ENCODE measurements at places on chromosomes 5 and 9.

DNA sequence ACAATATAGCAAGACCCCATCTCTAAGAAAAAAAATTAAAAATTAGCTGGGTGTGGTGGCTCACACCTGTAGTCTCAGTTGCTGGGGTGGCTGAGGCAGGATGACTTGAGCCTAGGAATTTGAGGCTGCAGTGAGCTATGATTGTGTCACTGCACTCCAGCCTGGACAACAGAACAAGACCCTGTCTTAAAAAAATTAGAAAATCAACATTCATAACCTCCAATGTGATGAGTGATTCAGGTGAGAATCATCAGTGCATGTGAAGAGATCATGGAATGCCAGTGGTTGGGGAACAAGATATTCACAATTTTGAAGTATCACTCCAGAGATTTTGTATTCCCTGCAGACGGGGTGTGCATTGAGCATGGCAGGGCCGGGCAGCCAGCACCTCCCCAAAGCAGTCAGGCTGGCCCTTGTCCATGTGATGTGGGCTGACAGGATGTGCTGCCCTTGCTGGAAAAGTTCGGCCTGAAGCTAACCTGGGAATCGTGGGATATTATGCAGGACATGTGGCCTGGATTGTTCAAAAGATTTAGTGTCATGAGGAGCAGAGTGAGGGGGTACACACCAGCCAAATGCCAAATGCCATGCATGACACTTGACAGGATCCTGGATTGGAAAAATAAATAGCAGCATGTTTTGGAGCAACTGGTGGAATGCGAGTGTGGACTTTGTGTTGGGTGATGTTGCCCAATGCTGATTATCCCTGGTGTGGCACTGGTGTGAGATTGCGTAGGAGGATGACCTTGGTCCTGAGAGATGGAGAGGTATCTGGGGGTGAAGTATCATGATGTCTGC, 189.0 kb downstream of the RGS3 start:
- no peak for DNase-seq

DNA sequence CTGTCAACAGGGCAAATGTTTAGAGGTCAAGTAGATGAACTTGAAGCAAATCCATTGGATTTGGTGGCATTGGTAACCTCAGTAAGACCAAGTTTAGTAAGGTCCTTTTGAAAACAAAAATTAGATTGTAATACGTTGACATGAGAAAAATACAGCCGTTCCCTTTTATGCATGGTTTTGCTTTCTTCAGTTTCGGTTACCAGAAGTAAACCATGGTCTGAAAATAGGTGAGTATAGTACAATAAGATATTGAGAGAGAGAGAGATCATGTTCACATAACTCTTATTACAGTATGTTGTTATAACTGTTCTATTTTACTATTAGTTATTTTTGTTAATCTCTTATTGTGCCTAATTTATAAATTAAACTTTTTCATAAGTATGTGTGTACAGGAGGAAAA, 156.6 kb upstream of the SLC12A2 start:
- DNase-seq = no peak

- no peak for DNase-seq
Measured at GRCh38 chr9:127706836-127707241, at the start of gene CFAP157. Gene CFAP157, plus strand, starts transcription at chr9:127706988. Its CDS starts 44 bp downstream, at chr9:127707032.

DNA sequence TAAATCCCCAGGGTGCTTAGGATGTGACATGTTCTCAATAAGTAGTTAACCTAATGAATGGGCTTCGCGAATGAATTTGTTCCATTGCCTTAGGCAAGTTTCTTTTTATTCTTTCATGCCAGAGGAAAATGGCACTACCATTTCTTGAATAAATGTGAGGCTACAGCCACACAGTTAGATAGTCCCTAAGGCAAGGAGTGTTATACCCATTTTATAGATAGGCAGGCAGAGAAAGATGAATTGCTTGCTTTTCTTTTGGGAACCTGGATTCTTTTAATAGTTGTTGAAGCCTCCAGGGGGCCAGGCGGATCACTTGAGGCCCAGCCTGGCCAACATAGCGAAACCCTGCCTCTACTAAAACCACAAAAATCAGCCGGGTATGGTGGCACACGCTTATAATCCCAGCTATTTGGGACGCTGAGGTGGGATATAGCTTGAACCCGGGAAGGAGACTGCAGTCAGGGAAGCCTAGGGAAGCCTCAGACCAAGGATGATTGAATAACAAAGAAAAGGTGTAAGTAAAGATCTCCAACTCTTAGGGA, 943 bp downstream of the NOP16 start:
- DNase-seq = no peak

GRCh38 chr9:135130207-135130976, 42.9 kb downstream of the OLFM1 start:
- no peak for DNase-seq

- no peak for DNase-seq
Measured at GRCh38 chr5:163809473-163809872, 304.1 kb downstream of the MAT2B start.

DNA sequence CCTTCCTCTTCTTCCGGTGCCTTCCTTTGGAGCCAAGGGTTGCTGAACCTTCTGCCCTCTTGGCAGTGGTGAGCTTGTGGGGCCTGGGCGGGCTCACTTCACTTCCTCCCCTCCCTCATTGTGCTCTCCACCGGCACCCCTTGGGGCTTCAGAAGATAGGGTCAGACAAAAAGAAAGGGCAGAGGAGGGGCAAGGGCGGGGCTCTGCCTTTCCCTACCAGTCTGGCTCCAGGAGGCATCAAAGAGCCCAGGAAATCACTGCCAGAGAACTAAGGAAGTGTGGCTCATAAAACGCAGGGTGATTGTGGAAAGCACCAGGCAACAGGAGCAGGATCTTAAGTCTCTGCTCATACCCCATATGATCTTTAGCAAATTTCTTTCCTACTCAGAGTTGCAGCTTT, 34.8 kb downstream of the ACOT12 start:
- DNase-seq = no peak

DNA sequence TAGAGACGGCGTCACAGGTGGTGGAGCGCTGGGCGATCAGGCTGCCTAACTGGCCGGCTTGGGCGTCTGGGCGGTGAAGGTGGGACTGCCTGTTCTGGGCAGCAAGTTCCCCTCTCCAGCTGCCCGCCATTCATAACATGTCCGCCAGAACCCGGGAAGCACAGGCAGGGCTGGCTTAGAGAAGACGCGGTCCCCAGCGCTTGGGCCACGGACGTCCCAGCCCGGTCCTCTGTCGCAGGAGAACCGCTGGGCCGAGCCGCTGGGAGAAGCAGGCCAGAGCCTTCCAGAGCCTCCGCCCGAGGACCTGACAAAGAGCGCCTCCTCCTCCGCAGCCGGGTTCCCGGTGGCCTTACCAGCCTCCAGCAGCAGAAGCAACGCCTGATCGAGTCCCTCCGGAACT, 15.2 kb upstream of the HAND1 start:
- no peak for DNase-seq

- DNase-seq = no peak
Measured at GRCh38 chr5:175384724-175385552, 59.0 kb downstream of the DRD1 start.

GRCh38 chr9:7097785-7098752, 340.3 kb downstream of the KDM4C start:
- DNase-seq = no peak

DNA sequence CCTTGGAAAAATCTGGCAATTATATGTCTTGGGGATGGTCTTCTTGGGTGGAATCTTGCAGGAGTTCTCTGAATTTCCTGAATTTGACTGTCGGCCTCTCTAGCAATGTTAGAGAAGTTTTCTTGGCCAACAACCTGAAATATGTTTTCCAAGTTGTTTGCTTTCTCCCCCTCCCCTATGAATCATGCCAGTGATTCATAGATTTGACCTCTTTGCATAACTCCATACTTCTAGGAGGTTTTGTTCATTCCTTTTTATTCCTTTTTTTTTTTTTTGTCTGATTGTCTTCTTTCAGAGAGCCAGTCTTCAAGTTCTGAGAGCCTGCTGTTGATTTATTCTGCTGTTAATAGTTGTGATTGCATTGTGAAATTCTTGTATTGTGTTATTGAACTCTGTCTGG, 56.7 kb upstream of the SLC44A1 start:
- DNase-seq = no peak

DNA sequence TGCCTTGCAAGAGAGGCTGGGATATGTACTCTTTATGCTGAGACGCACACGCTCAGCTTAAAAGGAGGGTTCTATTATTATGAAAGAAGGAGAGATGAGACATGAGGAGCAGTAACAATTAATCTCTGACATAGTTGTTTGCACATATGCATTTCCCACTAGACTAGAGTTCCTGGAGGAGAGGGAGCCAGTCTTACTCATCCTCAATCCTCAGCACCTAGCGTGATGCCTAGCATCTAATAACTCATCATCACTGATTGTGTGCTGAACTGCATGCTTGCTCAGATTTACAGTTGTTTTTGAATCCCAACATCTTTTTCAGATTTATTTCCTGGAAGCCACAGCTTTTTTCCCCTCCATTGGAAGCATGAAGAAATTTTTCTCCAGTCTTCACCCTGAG, 35.5 kb downstream of the GCNT4 start:
- DNase-seq = no peak

DNA sequence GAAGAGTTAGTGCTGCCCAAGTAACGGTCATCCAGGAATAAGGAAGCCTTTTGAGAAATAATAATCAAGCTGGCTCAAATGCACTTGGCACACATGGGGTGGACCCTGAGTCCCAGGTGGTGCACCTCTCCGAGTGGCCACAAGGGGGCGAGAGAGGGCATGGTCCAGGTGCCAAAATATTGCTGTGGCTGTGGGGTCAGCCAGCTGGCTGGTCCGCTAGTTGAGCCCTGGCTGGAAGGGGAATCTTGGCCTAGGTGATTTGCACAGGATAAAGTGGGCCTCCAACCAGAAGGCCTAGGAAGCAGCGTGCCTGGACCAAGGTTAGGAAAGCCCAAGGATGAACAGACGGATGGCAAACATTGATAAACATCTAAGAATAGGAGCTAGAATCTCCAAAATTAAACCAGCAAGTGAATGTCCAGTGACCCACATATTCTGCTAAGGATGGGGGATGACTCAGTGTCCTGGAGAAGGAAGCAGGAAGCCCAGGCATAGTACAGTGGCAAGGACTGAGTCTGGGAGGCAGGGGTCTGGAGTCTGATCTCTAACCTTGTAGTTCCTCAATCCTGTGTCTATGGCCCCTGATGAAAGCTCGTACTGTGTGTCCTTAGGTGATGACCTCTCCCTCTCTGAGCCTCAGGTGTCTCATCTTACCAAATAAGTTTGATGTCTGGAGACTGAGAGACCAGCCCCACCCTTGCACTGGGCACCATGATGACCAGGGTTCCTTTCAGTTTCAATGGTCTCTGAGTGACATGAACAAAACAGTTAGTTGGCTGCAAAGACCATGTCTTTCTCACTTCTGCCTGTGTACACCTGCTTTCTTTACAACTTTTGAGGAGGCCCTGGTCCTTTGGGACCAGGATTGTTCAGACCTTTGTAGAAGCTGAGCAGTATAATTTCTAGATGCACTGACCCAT, 19.2 kb upstream of the SHB start:
- peak; percentile 36 for DNase-seq

DNA sequence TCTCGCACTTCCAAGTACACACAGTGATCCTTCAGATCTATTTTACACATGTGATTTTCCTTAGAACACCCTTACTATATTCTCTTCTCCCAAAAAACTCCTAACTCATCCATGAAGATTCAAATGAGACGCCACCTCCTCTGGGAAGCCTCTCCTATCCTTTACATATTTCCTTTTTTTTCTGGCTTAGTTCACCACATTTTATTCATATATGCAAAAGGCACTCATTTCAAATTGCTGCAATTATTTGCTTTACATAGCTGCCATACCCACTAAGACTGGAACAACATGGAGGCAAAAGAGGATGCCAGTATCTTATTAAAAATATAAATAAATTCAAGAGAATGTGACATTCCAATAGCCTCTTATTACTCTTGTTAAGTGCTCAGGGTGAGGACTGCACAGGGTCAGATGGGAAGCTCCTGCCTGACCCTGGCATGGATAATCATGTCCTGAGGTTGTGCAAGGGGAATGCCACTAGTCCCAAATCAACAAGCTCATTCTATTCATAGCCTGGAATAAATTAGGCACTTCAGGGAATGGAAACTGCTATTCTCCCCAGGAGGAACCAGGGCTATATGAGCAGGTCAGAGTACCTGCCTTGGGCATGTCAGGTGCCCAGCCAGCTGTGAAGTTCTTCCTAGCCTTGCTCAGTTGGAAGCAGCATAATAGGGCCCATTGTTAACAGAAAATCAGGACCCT, 262.9 kb downstream of the FBXL17 start:
- DNase-seq = no peak

All from cortex of kidney (tissue), 1 donor.